ENCODE measurements at places on chromosomes 5 and 9. TPM values are rescaled to one million over a fixed set of nuclear protein-coding genes. Genes with fewer than 3 reads are reported as not detected.

DNA sequence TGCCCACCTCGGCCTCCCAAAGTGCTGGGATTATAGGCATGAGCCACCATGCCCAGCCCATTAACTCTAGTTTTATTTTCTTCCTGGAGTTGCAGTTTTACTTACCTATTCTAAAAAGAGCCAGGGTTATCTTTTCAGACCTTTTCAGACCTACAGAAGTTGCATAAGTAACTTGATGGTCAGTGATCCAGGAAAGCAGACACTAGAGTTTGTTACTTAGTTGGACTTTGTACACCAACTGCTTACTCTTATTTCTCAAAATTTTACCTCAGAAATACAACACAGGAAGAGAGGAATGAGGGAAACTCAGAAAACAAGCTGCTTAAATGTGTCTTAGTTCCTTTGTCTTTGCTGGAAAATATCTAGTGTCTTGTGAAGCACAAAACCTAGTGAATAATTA, 25.4 kb downstream of the RAD23B start:
- no peaks in the 10 kb centered on the region for H3K27me3 ChIP-seq
- H3K36me3 ChIP-seq: peaks cover 51% of the 10 kb centered on the region
- no peak overlapping the region for H3K27ac ChIP-seq
- no peak for DNase-seq
- no peaks in the 10 kb centered on the region for H3K4me1 ChIP-seq

TMEM215 gene
- not detected for total RNA-seq

DNA sequence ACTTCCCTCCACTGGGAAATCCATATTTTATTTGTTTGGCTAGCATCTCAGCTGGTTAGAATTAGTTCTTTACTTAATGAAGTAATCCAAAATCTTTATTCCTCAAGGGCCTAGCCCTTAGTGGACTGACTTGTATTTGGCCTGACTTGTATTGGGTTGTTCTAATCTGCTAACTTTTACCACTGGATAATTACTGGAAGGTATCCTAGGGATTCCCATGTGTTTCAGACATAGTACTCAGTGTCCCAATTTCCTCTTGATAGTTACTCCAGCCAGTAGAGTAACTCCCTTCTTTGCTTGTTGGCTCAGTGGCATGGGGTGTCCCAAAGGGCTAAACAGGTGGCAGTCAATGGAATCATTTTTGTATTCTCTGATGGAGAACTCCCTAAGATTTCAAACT, 156.0 kb downstream of the DCP2 start:
- no peak overlapping the region for H3K4me3 ChIP-seq
- H3K27me3 ChIP-seq: no peaks in the 10 kb centered on the region
- no peaks in the 10 kb centered on the region for H3K36me3 ChIP-seq
- no peak overlapping the region for H3K27ac ChIP-seq
- no peak for DNase-seq

ZNF658 gene
- total RNA-seq: 2.4 TPM

- no peaks in the 10 kb centered on the region for H3K27me3 ChIP-seq
- H3K36me3 ChIP-seq: no peaks in the 10 kb centered on the region
- DNase-seq: no peak
- no peak overlapping the region for H3K27ac ChIP-seq
Observed at GRCh38 chr9:8284884-8285283, 485.3 kb upstream of the DMAC1 start.

Data from adrenal gland (tissue), 19 donors.